Tongue (tissue), 3 donors: ENCODE measurements at places on chromosomes 12 and 14.

- DNase-seq = no peak
These were observed 17.5 kb downstream of the MAX start for GRCh38 chr14:65084554-65085505.

- no peak for DNase-seq
These were observed 10.6 kb upstream of the LBHD2 start for GRCh38 chr14:103073367-103073875.

GRCh38 chr12:132451836-132452195 is 38.1 kb upstream of the FBRSL1 start:
- no peak for DNase-seq

DNA sequence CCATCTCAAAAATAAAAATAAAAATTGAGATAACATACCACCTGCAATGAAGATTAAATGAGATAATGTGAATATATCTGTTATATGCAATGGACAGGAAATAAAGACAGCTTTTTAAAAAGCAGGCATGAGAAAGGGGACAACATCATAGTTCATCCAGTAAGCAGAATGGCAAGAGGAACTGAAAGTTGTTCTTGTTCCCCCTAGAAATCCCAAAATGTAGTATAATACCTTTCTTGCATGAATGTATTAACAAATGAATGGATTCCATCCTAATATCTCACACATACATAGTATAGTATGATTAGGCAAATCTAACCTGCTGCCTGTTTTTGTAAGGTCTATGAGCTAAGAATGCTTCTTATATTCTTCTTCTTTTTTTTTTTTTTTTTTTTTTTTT is 31.4 kb downstream of the FGD6 start:
- DNase-seq = no peak

DNA sequence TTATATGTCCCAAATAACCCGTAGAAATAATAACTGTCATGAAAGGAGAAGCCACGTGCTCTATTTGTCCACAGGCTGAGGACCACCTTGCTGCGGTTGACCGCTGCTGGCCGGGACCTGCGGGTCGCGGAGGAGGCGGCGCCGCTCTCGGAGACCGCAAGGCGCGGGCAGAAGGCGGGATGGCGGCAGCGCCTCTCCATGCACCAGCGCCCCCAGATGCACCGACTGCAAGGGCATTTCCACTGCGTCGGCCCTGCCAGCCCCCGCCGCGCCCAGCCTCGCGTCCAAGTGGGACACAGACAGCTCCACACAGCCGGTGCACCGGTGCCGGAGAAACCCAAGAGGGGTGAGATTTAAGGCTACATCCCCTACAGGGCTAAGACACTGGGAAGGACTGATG is 21.0 kb downstream of the RPGRIP1 start:
- DNase-seq = peak; percentile 11

DNA sequence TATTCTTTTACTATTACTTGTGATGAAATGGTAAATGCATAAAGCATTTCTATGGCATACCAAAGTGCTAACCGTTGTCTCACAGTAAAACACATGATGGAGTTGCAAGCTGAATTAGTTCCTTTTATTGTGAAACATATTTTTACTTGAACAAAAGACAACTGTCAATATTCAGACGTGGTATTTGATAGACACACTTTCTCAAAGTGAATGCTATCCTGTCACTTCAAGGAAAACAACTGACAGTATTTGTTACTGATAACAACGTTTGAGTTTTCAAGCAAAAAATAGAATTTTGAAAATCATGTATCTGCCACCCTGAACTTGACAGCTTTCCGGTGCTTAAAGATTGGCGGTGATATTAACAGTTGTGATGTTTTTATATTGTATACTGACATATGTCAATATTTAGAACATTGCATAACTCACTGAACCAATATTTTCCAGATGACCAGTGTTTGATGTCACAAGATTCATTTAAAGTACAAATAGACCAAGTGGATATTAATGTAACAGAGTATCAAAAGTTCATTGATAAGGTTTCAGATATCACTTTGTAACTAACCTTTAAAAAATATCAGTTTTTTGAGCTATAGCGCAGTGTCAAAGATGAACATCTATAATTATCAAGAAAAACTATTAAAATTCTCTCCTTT is 153.4 kb upstream of the AEBP2 start:
- DNase-seq = no peak

GRCh38 chr12:6752167-6752920 is 597 bp downstream of the MLF2 start:
- peak; percentile 75 for DNase-seq

- no peak for DNase-seq
These were observed 85.5 kb downstream of the CDK17 start for GRCh38 chr12:96314723-96315122.

DNA sequence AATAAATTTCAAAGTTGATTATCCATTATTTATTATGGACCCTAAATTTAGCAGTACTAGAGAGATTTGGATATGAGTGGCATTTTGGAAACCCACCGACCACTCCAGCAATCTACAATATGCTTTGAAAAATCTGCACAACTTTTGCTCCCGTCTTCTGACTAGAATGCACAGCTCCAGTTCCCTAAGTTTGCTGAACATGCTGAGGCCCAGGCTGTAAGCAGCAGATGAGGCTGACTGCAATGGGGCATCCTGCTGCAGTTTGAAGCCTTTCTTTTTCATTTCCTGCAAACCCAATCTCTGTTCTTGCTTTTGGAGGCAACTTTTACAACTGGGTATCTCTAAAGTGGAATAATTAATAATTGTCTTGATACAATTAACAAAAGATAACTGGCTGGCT is 405.8 kb downstream of the ATP23 start:
- no peak for DNase-seq

- DNase-seq = no peak
These were observed 222.0 kb downstream of the PPM1H start for GRCh38 chr12:62712681-62713573.

DNA sequence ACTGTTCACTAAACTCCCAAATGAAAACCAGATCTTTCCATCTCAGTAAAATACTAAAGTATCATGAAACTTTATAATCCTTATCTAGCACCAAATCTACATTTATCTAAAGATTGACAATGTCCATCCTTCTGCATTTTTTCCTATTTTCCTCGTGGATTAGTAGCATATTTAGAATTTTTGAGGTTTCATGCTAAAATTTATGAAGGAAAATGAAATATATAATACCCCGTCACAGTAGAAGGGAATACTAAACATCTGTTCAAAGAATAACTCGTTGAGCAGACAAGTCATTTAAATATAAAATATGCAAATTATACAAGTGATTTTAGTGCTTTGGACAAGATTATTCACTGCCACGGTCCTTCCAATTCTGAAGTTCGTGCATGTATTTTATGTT is 122.7 kb upstream of the SLCO1C1 start:
- DNase-seq = no peak

- DNase-seq = no peak
These were observed 56.1 kb upstream of the FUT8 start for GRCh38 chr14:65356327-65356836.

DNA sequence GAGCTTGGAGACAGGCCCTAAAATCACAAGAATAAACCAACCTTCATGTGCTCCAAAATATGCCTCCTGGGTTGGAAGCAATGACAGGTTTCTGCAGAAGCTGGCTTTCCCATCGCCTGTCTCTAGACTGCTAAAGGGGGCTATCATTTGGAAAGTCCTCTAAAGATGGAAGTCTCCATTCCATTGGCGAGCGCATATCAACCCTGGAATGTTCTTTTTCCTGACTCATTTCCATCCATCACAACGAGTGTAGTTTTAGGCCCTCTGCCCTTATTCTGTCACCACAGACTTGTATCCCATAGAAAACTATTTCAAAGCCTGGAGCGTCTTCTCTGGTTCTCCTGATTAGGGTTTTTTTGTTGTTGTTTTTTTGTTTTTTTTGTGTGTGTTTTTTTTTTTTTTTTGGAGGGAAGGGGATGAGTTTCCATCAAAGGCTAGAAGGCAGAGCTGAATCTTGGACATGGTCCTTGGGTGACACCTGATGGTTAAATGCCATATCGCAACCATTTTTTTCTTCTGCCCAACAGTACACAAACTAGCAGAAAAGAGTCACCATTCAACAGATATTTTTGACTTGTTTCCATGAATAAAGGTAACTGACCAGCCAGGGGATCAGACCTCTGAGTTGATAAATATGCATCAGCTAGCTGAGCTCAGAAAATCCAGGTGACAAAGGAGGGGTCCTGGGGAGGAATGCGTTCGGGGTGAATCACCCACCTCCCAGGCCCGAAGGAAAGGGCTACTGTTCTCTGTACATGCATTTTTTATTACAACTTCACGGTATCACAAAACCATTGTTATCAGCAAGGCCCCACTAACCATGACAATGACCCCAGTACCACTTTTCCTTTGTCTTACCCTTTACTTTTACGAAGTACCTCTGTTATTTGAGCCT is 40.5 kb downstream of the KCNA5 start:
- peak; percentile 86 for DNase-seq

- no peak for DNase-seq
These were observed 1.7 kb downstream of the PRPF40B start for GRCh38 chr12:49624921-49625577.

- DNase-seq = no peak
These were observed 203.0 kb downstream of the RBM19 start for GRCh38 chr12:113762882-113763816.

DNA sequence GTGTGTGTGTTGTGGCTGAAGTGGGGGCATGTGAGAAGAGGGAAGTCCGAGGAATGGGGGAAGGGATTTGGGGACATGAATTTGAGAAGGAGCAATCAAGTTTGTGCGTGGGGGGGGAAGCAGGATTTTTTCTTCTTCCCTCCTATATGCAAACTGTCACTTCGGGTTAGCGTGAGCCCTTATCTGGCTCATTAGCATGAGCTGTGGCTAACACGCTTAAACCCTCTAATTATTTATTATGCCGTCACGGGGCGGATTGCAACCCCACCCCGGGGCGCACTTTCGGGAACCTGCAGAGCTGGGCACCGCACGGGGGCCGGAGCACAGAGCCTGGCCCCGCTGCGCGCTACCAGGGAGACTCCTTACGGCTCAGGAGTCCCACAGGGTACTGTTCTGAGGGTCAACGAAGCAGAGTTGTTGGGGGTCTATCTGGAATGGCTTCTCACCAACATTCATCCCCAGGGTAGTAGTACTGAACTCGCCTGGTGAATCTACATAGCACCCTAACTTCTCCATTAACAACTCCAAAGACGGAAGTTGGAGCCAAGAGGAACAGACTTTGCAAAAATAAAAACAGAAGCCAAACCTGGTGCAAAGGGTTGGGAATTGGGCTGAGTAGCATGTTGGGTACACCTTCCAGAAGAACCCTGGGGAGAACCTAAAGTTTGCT is 6.4 kb upstream of the ASCL1 start:
- no peak for DNase-seq

DNA sequence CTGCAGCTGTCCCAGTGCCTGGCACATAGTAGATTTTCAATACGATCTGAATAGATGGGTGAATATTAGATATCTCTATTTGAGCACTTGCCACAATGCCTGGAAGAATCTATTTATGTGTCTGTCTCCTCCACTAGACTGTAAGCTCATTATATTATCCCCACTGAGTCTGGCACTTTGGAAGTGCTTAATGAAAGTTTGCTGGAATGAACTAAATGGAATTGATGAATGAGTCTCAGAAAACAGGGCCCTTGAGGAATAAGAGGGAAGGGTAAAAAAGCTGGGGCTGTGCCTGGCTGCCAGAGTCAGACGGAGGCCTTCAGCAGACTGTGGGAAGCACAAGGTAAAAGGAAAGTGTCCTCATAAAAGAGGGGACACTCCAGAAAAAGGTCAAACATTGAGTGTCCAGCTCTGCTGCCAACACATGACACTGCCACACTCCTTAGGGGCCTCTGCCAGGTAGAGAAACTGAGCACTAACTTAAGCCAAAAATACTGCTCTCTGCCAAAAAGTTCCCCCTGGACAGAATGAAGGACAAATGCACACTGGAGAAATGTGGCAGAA is 39.3 kb downstream of the GLT8D2 start:
- DNase-seq = no peak

DNA sequence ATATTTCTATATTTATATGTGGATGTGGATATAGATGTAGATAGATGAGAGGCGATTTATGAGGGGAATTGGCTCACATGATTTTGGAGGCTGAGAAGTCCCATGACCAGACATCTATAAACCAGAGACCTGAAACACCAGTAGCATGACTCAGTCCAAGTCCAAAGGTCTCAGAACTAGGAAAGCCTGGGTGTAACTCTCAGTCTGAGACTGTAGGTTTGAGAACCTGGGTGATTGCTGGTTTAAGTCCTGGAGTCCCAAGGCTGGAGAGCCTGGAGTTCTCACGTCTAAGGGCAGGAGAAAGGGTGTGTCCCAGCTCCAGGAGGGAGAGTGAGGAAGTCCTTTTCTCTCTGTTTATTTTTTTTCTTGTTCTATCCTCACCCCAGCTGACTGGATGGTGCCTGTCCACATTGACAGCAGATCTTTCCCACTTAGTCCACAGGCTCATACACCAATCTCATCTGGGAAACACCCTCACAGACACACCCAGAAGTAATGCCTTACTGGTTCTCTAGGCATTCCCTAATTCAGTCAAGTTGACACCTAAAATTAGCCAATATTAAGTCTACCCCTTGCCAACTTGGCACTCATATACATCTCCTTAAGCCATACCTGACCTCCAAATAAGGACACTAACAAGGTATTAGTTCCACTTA is 45.4 kb downstream of the EMP1 start:
- no peak for DNase-seq

DNA sequence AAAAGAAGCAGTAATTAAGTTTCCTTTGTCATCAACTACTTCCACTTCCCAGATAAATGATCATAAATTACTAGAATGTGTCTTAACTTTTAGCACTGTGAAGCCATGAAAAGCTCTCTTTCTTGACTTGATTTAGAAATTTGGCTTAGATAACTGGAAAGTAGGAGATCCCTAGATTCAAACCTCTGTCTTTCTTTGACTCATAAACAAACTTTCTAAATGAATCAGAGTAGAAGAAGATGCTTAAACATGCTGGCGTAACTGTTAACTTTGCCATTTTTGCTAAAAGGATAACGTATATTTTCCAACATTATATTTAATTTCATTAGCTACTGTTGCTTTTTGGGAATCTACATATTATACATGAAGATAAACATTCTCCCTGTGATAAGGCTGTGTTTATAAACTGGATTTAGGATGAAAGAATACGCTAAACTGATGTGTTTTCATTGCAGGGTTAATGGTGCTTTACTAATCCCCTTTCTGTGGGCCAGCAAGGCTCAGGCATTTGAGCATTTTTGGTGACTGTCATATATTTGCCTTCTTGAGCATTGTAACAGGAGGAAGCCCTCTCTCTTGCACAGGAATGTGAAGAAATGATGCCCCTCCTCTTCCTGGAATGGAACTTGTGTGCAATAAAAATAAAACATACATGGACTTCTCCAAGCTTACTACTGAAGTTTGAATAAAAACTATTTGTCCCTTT is 301.4 kb downstream of the BMP4 start:
- DNase-seq = no peak

DNA sequence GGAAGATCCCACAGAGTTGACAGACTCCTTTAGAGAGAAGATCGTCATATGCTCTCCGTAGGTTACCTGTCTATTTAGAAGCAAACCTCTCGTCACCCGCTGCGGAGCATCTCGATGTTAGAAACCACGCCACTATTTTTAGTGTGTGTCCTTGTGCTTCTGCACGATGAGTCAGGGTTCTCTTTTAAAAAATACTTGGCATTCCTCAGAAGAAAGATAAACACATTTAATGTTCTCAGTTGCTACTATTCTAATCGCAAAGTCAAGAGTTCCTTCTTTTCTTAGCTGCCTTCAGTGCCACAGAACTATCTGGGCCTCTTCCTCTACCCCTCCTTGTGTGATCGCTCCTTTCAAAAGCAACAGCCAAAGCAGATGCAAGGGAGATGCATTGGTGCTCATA is 192.4 kb downstream of the PELI2 start:
- no peak for DNase-seq
